Posterior cingulate gyrus (tissue), 11 donors: ENCODE measurements at places on chromosomes 2 and 18.
A peak's percentile ranks its signal among the peaks of the same experiment; 100 is the strongest.

GRCh38 chr2:205688417-205689200 lies 6.3 kb downstream of the NRP2 start:
- DNase-seq: no peak

GRCh38 chr2:26577442-26578112 lies 63.6 kb downstream of the CIB4 start:
- DNase-seq: peak; percentile 92

DNA sequence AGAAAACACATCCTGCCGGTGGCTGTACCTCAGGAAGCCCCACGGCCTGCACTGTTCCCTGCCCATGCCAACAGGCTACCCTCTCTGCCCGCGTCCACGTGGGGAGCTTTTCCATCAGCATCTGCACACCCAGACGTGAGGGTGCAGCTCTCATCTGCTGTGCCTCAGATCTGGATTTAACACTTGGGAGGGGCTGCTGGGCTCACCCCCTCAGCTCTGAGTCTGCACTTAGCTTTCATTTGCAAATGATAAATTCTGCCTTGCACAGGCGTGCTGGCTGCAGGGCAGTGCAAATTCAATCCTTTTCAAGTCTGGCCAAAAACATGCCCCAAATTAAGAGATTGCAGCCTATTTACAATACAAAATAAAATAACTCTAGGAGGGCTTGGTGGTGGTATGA lies 245.7 kb downstream of the TWIST2 start:
- DNase-seq: no peak

DNA sequence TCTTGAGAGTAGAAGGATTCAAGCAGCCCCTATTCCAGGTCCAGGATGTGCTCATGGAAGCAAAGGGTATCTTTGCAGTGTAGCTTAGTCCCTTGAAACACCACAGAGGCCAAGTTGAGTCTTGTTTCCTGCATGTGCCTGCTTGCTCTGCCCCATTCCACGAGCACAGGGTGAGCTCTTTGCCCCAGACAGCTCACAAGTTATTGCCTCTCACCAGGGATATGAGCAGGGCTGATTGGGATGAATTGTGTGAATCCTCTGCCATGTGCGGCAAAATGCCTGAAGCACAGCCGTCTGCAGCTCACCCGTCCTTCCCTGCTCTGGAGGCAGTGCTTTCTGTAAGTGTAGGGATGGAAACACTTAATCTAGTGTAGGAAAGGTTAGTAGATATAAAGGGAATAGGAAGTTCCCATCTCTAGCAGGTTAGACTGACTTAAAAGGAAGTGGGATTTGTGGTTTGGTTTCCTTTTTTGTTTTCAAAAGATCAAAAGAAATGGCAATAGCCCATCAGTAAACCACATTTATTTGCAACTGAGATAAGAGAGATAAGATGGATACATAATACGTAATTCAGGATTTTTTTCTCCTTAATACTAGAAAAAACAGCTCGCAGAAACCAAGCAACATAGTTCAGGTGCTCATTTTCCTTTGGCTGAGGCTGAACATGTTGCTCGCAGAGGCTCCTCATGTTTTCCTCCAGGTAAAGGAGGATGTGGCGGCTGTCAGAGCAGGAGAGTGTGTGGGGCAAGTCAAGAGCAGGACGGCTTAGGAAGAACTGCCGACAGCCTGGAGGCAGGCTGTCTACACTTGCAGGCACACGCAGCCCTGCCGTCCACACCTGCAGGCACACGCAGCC lies 41.4 kb downstream of the TMEM182 start:
- DNase-seq: no peak

DNA sequence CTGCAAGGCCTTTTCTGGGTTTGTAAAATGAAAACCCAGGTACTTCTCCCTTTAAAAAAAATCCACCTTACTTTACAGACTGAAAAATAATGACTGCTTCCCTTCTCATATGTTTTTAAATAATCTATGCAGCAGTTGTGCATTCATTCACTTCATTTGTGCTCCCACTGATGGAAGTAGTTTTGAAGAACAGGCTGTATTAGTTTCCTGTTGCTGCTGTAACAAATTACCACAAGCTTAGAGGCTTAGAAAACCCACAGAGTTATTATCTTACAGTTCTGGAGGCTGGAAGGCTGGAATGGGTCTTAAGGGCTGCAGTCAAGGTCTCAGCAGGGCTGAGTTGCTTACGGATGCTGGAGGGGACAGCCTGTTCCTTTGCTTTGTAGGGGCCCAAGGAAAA lies 335.0 kb downstream of the TGIF1 start:
- no peak for DNase-seq

DNA sequence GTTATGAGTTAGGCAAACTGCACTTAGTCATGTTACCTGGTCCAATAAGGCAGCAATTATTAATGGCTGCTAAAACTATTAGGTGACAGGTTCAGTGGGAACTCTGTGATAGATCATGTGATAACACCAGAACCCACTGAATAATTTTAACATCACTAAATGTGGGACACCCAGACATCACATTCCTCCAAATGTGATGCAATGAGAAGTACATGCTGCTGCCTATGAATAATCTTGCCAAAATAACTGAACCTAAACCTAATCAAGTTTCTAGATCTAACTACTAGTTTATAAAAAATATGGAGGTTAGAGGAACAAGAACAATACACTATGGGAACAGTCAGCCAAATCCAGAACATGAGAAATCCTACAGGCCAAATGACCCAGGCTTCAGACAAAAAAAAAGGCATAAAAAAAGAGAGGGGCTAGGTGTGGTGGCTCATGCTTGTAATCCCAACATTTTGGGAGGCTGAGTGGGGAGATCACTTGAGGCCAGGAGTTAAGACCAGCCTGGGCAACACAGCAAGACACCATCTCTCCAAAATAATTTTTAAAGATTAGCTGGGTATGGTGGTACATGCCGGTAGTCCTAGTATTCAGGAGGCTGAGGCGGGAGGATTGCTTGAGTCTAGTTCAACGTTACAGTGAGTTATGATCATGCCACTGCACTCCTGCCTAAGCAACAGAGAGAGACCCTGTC lies 7.0 kb upstream of the ACTR2 start:
- no peak for DNase-seq

DNA sequence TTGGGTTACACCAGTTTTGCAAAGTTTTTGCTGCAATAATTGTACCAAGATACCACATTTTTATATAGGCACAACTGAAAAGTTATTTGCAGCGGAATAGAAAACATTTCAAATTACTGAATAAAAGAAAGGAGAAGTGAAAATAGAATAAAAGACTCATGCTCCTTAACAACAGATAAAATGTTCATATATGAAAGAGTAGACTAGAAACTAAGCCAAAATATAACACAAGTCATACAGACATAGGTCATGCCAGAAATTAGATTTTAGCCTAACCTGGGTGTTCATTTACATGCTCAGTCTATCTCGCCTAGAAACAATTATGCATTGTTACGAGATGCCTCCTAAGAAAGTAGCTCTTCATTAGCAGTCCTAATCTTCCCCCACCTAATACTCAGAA lies 16.4 kb upstream of the MAP3K20 start:
- no peak for DNase-seq

DNA sequence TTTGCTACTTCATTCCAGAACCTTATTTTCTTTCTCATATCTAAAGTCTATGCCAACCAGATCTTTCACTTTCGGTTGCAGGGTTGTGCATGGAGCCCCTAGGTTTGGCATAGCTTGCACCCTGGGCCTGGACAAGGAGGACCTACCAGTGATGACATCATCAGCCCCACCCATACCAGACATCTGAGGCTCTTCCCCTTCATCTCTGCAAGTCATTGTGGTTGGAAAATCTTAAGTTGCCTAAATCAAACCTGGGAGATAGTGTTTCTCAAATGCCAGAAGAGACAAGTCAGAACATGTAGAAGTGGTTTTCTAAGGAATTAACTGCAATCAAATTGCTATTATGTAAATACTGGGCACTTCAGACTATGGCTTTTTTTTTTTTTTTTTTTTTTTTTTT lies 363.3 kb downstream of the ZNF516 start:
- no peak for DNase-seq

- no peak for DNase-seq
Observed at GRCh38 chr2:2640818-2641217, 309.7 kb upstream of the MYT1L start.

DNA sequence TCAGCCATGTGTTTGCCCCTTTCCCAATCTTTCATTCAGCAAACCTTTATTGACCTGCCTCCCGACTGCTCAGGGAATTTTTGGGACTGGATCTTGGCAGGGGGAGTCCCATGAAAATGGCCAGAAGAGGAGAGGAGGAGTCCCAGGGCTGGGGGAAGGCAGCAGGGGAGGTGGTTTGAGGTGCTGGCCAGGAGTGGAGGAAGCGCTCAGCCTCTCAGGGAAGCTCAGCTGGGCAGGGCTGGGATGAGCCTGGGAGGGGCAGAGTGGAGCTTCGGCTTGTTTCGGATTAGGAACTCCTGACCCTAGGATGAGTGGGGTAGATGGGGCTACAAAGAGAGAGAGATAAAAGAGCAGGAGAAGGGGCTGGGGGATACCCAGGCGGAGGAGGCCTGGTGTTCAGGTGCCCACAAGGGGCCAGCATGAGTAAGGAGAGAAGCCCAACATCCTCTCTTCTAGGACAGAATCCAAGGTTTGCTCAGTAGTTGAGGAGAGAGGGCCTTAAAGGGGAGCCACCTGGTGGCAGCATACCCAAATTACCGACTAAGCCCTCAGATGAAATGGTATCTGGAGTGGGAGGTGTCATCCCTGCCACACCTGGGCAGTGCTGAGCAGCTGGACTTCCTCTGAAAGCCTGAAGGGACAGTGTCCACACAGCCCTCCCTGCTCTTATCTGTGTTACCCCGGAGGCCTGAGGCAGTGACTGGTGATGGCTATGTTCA lies 91.1 kb downstream of the INHBB start:
- peak; percentile 55 for DNase-seq

DNA sequence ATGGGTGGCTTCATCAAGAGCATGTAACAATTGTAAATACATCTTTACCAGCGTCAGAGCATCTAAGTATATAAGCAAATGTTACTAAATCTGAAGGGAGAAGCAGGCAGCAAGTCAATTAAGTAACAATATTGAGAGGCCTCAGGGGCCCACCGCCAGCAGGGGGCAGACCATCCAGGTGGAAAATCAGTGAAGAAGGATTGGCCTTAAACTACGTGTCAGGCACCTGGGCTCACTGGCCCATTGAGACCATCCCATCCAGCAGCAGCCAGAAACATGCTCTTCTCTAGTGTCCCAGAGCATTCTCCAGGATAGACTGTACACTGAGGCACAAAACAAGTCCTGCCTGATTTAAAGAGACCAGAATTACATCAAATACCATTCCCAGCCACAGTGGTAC lies 96.2 kb upstream of the SNTG2 start:
- DNase-seq: no peak

GRCh38 chr18:68874361-68874760 lies 76.5 kb downstream of the CCDC102B start:
- DNase-seq: no peak

GRCh38 chr2:64914247-64914646 lies 75.0 kb upstream of the SLC1A4 start:
- no peak for DNase-seq

GRCh38 chr2:127514485-127514884 lies 11.8 kb downstream of the IWS1 start:
- DNase-seq: peak; percentile 41

GRCh38 chr2:178976351-178976750 lies 73.6 kb downstream of the CCDC141 start:
- DNase-seq: no peak

- no peak for DNase-seq
Observed at GRCh38 chr2:241770185-241770935, 6.3 kb upstream of the GAL3ST2 start.

GRCh38 chr2:46537624-46538295 lies 58.4 kb downstream of the TMEM247 start:
- DNase-seq: no peak

- no peak for DNase-seq
Observed at GRCh38 chr2:17373741-17374140, 144.5 kb downstream of the RAD51AP2 start.

DNA sequence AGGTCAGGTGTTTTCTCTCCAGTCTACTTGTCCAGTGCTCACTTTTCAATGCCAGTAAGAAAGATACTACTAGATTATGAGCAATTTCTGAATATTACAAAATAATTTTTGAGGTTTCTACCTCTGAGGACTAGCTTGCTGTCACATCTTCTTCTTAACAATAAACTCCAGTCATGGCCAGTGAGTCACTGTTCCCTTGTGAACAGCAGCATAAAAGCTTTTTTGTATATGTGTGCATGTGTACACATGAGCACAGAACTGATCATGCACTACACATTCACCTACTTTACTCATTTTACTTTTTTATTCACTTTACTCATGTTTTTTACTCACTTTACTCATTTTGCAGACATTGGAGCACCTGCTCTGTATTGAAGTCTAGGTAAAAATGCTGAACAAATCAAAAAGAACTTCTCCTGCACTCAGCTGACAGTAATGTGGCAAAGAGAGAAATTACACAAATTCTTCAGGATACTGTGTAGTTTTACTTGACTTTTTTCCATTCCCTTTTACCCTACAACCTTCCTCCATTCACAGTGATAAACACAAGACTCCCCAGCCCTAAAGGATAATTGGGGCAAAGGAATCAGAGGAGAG lies 28.0 kb downstream of the ST6GAL2 start:
- DNase-seq: no peak

DNA sequence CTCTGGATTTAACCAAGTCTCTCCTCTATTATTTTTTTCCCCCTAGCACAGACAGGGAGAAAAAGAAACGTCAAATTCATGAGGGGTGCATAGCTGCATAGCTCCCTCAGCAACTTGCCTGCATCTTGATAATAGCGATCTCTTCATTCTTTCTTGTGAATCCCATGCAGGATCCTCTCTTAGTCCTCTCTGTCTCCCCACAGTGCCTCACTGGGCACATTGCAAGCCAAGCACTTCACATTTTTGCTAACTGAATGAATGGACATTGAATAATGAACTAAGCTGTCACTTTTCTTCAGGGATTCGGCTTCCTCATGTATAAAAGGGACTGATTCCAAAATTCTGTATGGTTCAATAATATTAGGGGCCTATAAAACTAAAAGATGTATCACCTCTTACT lies 2.9 kb upstream of the EPB41L3 start:
- DNase-seq: peak; percentile 42

DNA sequence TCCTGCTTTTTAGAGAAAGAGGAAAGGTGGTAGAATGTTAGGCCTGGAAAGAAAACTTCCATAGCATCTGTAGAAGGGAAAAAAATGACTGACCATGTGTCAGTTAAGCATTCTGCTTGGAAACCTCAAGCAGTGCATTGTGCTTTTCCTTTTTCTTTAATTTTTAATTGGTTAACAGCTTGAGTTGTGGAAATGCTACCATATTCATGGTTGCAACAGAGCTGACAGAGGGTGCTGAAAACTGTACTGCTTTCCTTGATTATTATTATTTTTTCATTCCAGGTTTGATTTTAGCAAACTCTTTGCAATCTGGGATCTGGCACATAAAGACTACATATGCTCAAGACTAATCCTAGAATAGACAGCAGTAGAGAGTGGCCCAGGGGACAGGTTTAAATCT lies 404.5 kb downstream of the EPHA4 start:
- DNase-seq: no peak

- DNase-seq: no peak
Observed at GRCh38 chr2:182941121-182941722, 74.8 kb upstream of the FRZB start.

- no peak for DNase-seq
Observed at GRCh38 chr18:30163573-30163972, 879.0 kb downstream of the DSC3 start.

- DNase-seq: no peak
Observed at GRCh38 chr18:53795061-53795460, 429.4 kb downstream of the MBD2 start.

- no peak for DNase-seq
Observed at GRCh38 chr2:217636578-217636977, 366.2 kb downstream of the TNS1 start.
